ENCODE measurements at places on chromosomes 7 and 10. TPM values are rescaled to one million over a fixed set of nuclear protein-coding genes. Genes with fewer than 3 reads are reported as not detected.

- DNase-seq = peak; percentile 32
Measured at GRCh38 chr7:65946904-65947303, 35.1 kb downstream of the GUSB start.

GRCh38 chr7:122457969-122458368 lies 153.4 kb upstream of the FEZF1 start:
- no peak for DNase-seq

- peak; percentile 71 for DNase-seq
Measured at GRCh38 chr10:101230183-101230917, 1.1 kb upstream of the LBX1 start.

The PON3 gene
- not detected for total RNA-seq

- DNase-seq = peak; percentile 74
Measured at GRCh38 chr7:94698275-94698674, 42.3 kb upstream of the SGCE start.

The PRLHR gene
- total RNA-seq = not detected

The PNLIPRP2 gene
- not detected for total RNA-seq

The DNAH11 gene
- total RNA-seq = 0.05 TPM

The TMEM184A gene
- 2.8 TPM for total RNA-seq

DNA sequence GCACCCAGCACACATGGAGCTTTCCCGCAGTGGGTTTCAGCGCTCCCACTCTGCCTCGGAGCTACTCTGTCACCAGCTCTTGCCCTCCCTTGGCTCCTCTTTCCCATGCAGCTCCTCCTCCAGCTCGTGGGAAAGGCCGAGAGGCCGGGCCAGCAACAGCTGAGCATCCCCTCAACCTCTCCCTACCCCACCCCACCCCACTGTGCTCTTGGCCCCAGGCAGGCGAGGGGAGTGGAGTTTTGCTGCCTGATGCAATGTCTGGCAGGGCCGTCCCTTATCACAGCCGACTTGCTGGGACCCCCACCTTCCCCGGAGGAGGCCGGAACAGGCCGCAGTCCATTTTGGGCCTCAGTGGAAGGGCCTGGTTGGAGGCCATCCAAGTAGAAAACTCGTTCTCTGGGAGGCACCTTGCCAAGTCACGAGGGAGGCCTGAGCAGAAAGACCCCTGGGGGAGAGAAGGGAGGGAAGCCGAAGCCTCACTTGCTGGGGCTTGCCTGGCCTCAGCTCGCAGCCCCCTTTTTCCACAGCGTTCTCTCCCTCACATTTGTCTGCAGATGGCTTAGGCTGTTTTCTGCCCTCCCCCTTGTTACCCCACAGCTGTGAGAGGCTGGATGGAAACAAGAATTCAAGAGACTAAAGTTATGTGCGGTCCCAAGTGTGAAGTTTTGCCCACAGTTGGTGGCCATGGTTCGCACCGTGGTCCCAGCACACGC lies 35.3 kb downstream of the CHST3 start:
- DNase-seq = peak; percentile 98

The MACROH2A2 gene
- total RNA-seq = 11.2 TPM

The PIP4K2A gene
- total RNA-seq = 12.5 TPM

GRCh38 chr7:91411060-91411459 lies 146.8 kb downstream of the FZD1 start:
- DNase-seq = no peak

DNA sequence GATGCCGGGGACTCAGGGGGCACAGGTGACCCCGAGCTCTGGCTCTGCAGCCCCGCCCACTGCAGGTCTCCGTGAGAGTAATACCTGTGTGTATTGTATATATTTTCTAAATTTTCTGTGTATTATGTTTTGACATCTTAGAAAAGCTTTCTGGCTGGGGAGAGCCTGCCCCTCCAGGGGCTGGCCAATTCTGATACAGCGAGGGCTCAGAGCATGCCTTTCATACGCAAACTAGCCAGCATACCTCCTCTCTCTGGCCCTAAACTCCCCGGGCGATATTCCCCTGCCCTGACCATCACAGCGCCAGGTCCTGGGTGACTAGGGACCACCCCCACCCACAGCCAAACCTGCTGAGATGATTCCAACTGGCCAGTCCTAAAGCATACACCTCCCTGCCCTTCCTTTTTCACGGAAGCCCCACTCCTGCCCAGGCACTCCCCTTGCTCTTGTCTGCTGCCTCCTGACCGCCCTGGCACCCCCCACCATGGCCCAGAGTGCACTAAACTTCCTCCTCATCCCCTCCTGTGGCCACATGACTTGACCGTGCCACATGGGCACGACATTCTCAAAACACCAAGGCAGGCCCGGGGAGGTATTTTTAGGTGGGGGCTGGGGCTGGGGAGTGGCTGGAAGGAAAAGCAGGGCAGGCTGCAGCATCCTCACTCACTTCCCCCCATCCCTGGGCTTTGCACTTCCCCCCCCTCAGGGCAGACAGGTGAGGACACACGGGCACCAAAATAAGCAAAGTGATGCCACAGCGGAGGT lies 61.5 kb downstream of the INSIG1 start:
- no peak for DNase-seq

Data from myocyte (in vitro differentiated cells).